Activated CD4-positive, alpha-beta memory T cell treated with anti-CD3 and anti-CD28 coated beads, Interleukin-2, amount 10 ng/mL, durations not matched to agents 7 days and 5 days (primary cell): ENCODE measurements at places on chromosomes 7 and 10. TPM values are rescaled to one million over a fixed set of nuclear protein-coding genes. Genes with fewer than 3 reads are reported as not detected.

The GIMAP8 gene
- 26.4 TPM for total RNA-seq

The RTKN2 gene
- total RNA-seq, result 6.9 TPM

The TWIST1 gene
- 2.3 TPM for total RNA-seq

The TMEM254 gene
- total RNA-seq, result 15.0 TPM

GRCh38 chr7:51244885-51245284 lies 71.7 kb downstream of the COBL start:
- no peak for DNase-seq
